HuH-7 (cell line): ENCODE measurements at places on chromosomes 2 and 18.

DNA sequence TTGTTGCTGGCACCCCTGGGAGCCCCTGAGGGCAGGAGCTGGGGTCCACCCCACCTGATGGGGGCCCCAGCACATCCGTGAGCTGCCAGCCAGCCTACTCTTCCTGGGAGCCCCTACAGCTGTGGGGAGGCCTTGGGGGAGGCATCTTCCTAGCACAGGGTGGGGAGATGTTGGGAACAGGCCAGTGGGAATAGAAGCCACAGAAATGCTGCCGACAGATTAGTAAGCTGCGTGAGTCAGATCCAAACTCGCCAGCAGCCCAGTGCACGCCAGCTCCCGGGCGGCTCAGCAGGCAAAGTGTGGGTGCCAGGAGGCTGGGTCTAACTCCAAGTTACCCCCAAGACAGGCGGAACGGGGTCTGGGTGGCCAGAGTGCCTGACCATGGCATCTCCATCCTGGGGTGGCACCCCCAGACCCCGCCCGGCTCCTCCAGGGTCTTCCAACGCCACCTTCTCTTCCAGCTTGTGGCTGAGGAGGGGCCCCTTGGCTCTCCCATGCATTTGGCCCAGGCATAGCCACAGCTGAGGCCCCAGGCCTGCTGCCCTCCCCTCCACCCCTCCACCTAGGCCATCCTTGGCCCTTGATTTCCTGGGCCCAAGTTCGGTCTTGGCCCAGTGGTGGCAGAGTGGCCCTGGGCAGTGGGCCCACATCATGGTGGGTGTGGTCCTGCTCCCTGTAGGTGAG, 15.3 kb downstream of the CROCC2 start:
- no peak for DNase-seq

- DNase-seq = no peak
Measured at GRCh38 chr2:152710713-152711112, 6.5 kb downstream of the PRPF40A start.

GRCh38 chr2:233287871-233288270, 19.7 kb upstream of the SAG start:
- no peak for DNase-seq

- no peak for DNase-seq
Measured at GRCh38 chr18:3457261-3457724, 7.3 kb downstream of the TGIF1 start.

- no peak for DNase-seq
Measured at GRCh38 chr18:7940971-7941370, 373.9 kb downstream of the PTPRM start.

DNA sequence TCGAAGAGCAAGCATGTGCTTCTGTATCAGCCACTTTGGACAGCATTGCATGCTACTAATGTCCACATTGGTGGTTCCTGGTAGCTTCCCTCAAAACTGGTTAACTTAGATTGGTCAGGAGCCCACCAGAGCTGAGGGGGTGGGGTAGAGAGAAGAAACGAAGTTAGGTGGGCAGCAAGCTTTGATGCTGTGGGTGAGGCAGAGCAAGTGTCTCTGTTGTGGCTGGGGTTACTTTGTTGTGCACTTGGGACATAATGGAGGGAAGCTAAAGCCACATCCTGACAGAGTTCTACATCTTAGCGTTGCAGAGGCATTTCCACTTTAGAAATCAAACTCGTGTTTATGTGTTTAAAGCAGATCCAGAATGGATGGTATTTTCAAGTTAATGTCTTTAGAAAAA, 82.7 kb downstream of the FAM168B start:
- DNase-seq = no peak

- DNase-seq = no peak
Measured at GRCh38 chr2:212923393-212923792, 228.0 kb downstream of the IKZF2 start.

- DNase-seq = no peak
Measured at GRCh38 chr2:211816754-211817153, 721.8 kb downstream of the ERBB4 start.

DNA sequence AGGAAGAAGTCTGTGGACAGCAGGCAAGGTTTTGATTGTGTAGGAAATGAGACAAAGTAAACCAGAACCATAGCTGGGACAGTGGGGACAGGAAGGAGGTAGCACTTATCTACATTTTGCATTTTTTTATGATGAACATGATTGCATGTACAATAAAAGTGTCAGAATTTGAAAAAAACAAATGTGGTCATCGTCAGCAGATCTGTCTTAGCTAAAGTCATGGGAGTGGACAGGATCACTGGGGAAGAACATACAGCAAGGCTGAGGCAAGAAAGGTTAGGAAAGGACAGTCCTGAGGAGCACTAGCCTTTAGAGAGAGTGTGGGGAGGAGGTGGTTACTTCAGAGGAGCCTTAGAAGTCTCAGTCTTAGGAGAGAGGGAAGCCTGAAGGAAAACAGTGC, 35.1 kb upstream of the SLC14A2 start:
- DNase-seq = no peak

DNA sequence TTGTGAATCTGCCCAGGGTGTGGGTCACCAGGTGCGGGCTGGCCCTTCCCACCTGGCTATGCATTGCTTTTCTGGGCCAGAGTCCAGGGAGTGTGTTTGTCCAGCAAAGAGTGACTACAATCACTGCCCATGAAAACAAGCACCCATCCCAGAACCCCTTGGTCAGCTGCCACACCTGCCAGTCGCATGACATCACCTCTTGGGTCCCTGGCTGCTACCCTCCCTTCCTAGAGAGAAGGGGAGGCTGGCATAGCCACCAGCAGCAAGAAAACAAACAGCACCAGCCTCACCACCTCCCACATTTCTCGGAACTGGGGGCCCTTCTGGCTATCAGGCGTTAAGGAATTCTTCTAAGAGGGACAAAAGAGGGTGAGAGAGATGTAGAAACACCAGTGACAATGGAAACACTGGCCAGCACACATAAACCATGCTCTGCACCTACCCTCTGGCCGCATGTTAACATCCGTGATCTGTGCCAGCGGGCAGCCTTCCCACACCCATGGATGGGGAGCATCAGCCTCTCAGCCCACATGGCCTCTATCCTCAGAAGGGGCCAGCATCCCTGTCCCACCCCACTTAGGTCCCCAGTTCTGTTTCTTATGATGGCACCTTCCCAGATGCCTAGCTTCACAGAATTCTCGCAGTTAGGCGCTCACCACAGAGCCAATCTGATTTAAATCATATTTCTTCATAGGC, 109.7 kb upstream of the GLI2 start:
- no peak for DNase-seq

DNA sequence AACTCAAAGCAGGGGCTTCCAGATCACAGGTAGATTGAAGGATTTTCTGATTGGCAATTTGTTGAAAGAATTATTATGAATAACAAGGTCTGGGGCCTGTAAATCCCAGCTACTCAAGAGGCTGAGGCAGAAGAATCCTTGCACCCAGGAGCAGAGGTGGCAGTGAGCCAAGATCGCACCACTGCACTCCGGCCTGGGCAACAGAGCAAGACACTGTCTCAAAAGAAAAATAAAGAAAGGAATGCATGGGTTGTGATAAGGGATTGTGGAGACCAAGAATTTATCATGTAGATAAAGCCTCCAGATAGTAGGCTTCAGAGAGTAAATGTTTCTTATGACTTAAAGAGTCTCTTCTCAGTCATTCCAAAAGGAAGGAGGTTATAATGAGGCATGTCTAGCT, 35.8 kb upstream of the DYNAP start:
- DNase-seq = no peak

DNA sequence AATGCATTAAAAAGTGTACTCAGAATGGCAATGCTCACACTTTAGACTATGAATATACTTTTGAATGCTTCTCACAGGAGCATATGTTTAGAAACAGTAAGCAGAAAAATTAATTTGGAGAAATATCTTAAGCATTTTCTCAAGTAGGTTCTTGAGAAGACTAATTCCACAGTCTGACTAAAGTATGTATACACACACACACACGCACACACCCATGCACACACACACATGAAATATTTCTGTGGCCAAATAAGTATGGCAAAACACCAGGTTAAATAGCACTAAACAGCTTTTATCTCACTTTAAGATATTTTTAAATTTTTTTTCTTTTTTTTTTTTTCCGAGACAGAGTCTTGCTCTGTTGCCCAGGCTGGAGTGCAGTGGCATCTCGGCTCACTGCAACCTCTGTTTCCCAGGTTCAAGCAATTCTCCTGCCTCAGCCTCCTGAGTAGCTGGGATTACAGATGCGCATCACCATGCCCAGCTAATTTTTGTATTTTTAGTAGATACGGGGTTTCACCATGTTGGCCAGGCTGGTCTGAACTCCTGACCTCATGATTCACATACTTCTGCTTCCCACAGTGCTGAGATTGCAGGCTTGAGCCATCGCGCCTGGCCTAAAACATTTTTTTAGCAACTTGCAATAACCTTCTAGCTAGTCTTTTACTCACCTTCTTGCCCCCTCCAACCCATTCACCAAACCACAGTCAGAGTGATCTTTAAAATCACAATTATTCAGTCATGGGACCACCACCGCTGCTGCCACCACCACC, 67.5 kb upstream of the SCG2 start:
- DNase-seq = no peak
